ENCODE measurements at places on chromosomes 4 and X.

DNA sequence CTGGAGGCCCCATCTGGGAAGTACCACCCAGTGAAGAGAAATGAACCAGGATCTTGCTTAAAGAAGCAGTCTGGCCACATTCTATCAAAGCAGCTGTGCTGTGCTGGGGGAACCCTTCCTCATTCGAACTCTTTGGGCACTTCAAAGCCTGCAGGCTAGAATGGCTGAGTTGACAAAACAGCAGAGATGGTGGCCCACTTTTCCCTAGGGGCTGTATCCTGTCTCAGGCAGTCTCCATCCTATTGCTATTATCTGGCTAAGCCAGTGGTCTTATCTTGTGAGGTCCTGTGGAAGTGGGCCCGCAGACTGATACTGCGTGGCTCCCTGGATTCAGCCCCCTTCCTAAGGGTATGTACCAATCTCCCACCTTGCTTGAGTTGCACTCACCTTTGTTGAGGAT lies 114.3 kb downstream of the VSIG4 start:
- H3K27me3 ChIP-seq, result no peaks in the 10 kb centered on the region
- peaks cover 66% of the 10 kb centered on the region for H3K4me1 ChIP-seq
- no peak for DNase-seq
- H3K4me3 ChIP-seq, result peak overlapping the region; percentile 58

- H3K27ac ChIP-seq, result no peak overlapping the region
- H3K27me3 ChIP-seq, result no peaks in the 10 kb centered on the region
- DNase-seq, result no peak
- H3K36me3 ChIP-seq, result no peaks in the 10 kb centered on the region
These were observed 44.8 kb downstream of the BANK1 start for GRCh38 chr4:101835121-101835904.

DNA sequence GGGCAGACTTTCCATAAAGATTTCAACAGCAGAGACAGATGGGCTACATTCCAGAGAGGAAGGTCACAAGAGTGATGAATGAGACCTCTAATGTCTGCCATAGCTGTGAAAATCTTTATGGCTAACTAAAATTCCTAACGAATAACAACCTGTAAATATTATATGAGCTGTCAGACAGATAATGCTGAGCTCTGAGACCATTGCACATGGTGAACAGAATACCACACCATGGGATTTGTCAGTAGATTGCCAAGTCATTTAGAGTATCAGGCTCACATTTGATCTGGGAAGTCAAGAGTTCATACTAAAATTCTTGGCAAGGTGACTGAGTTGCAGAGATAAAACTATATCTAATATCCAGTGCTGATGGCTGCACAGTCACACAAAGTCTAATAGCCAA lies 259.2 kb upstream of the FTHL17 start:
- DNase-seq, result no peak
- no peak overlapping the region for H3K27ac ChIP-seq
- no peak overlapping the region for H3K4me3 ChIP-seq
- no peaks in the 10 kb centered on the region for H3K4me1 ChIP-seq
- no peaks in the 10 kb centered on the region for H3K27me3 ChIP-seq
- H3K36me3 ChIP-seq, result no peaks in the 10 kb centered on the region

DNA sequence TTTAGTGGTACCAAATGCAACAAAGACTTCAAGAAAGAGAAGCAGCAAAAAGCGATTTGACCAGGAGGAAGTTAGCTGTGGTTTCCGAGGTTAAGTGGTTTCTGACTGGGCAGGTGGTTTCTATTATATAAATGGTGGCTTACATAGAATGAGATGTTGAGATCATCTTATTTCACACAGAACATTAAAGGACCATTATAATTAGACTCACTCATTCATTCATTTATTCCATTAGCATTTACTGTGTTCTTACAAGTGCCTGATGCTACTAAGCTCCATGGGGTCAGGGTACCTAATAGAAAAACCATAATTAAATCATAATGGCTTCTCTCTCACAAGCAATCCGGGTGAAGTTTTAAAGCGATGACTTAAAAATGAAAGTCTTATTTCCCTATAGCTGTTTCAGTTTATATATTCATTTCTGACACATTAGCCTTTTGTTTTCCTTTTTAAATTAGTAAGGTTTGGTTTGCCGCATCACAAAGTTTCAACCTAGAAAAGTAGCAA lies 10.6 kb downstream of the TSPAN6 start:
- H3K27ac ChIP-seq, result no peak overlapping the region
- H3K4me1 ChIP-seq, result peaks cover 13% of the 10 kb centered on the region
- no peak overlapping the region for H3K4me3 ChIP-seq
- no peaks in the 10 kb centered on the region for H3K36me3 ChIP-seq

DNA sequence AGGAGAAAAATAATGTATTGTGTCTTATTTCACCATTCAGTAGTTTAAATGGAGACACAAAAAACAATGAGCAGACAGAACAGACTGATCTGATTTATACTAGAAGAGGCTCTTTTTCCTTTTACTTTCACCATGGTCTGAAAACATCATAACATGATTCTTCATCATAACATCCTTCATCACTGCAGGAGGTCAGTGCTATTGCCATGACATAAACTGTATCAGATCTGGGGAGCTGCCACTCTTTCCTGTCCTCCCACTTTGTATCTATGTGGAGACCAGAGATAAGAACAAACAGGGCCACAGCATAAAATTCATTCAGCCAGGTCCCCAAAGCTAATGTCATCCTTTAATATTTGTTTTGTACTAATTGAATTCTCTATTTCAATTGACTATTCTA lies 25.2 kb downstream of the SOD3 start:
- no peaks in the 10 kb centered on the region for H3K4me1 ChIP-seq
- DNase-seq, result no peak
- no peaks in the 10 kb centered on the region for H3K27me3 ChIP-seq
- no peak overlapping the region for H3K27ac ChIP-seq

DNA sequence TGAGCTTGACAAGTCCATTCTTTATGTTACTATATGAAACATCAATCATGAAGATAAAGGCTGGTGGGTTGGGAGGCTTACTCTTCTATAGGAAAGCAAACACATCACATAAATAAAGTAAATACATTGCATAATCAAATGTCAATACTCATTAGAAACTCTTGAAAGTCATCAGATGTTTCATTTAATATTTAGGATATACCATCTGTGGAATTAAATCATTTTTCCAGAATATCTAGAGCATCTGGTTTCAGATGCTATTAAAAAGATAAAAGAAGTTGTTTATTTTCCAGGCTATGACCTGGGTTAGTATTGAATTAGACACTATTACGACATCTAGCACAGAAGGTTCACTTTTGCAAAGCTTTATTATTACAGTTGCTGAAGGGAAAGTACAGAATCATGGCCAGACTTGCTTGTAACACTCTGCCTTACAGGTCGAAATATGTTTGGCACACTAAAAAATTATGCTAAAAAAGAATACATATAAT lies 72.6 kb downstream of the METTL14 start:
- H3K36me3 ChIP-seq, result peaks cover 35% of the 10 kb centered on the region
- DNase-seq, result no peak
- no peak overlapping the region for H3K27ac ChIP-seq
- no peak overlapping the region for H3K4me3 ChIP-seq
- H3K4me1 ChIP-seq, result no peaks in the 10 kb centered on the region
- H3K27me3 ChIP-seq, result no peaks in the 10 kb centered on the region

GRCh38 chrX:4322916-4323315 lies 609.5 kb upstream of the PRKX start:
- no peak overlapping the region for H3K27ac ChIP-seq
- no peaks in the 10 kb centered on the region for H3K27me3 ChIP-seq
- no peaks in the 10 kb centered on the region for H3K36me3 ChIP-seq
- no peak overlapping the region for H3K4me3 ChIP-seq

GRCh38 chr4:22573641-22574040 lies 57.8 kb upstream of the ADGRA3 start:
- no peaks in the 10 kb centered on the region for H3K36me3 ChIP-seq
- no peak overlapping the region for H3K27ac ChIP-seq
- no peak for DNase-seq
- H3K4me3 ChIP-seq, result no peak overlapping the region

- no peaks in the 10 kb centered on the region for H3K36me3 ChIP-seq
- H3K4me3 ChIP-seq, result no peak overlapping the region
- H3K27ac ChIP-seq, result no peak overlapping the region
- H3K4me1 ChIP-seq, result no peaks in the 10 kb centered on the region
These were observed 100.7 kb upstream of the PGRMC2 start for GRCh38 chr4:128388352-128388630.

GRCh38 chr4:24252121-24252520 lies 332.2 kb downstream of the DHX15 start:
- no peak overlapping the region for H3K27ac ChIP-seq
- H3K36me3 ChIP-seq, result no peaks in the 10 kb centered on the region
- no peaks in the 10 kb centered on the region for H3K27me3 ChIP-seq
- DNase-seq, result no peak
- no peaks in the 10 kb centered on the region for H3K4me1 ChIP-seq

- DNase-seq, result no peak
- H3K27me3 ChIP-seq, result no peaks in the 10 kb centered on the region
- H3K4me1 ChIP-seq, result no peaks in the 10 kb centered on the region
- no peak overlapping the region for H3K4me3 ChIP-seq
- H3K27ac ChIP-seq, result no peak overlapping the region
These were observed 109.7 kb downstream of the NKX6-1 start for GRCh38 chr4:84389406-84389805.

DNA sequence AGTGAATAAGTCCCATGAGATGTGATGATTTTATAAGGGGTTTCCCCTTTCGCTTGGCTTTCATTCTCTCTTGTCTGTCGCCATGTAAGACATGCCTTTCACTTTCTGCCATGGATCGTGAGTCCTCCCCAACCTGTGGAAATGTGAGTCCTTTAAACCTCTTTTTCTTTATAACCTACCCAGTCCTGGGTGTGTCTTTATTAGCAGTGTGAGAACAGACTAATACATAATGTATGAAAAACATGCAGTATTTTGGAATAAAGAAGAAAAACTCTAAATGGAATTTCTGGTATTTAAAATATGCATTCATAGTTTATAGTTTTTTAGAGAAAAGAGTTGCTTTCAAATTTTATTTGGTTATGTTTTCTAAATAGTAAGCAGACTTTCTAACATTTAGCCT lies 360.7 kb downstream of the PCDH7 start:
- no peak for DNase-seq
- no peak overlapping the region for H3K27ac ChIP-seq
- no peaks in the 10 kb centered on the region for H3K36me3 ChIP-seq

GRCh38 chrX:13345438-13345837 lies 25.6 kb upstream of the ATXN3L start:
- H3K4me1 ChIP-seq, result no peaks in the 10 kb centered on the region
- no peak overlapping the region for H3K27ac ChIP-seq
- H3K4me3 ChIP-seq, result no peak overlapping the region
- no peaks in the 10 kb centered on the region for H3K27me3 ChIP-seq
- no peak for DNase-seq
- no peaks in the 10 kb centered on the region for H3K36me3 ChIP-seq

DNA sequence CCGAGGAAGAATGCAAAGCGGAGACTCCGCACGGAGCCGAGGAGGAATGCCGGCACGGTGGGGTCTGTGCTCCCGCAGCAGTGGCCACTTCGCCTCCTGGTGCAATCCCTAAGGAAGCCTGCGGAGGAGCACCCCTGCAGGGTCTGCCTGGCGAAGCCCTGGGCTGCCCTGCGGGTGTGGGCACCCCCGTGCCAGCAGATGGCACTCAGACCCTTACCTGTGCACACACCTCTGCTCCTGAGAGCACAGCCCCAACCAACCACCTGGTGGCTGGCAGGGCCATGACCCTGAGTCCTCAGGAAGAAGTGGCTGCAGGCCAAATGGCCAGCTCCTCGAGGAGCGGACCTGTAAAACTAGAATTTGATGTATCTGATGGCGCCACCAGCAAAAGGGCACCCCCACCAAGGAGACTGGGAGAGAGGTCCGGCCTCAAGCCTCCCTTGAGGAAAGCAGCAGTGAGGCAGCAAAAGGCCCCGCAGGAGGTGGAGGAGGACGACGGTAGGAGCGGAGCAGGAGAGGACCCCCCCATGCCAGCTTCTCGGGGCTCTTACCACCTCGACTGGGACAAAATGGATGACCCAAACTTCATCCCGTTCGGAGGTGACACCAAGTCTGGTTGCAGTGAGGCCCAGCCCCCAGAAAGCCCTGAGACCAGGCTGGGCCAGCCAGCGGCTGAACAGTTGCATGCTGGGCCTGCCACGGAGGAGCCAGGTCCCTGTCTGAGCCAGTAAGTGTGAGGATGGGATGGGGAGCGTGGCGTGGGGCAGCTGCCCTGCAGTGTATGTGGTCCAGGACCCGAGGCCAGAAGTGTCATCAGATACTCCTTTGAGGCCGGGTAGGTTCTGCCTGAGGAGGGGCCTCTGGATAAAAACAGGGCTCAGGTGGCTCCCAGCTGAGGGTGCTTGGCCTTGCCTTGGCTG lies 7.0 kb downstream of the TACC3 start:
- peaks cover 34% of the 10 kb centered on the region for H3K4me1 ChIP-seq
- H3K27ac ChIP-seq, result no peak overlapping the region
- H3K4me3 ChIP-seq, result no peak overlapping the region
- DNase-seq, result no peak

DNA sequence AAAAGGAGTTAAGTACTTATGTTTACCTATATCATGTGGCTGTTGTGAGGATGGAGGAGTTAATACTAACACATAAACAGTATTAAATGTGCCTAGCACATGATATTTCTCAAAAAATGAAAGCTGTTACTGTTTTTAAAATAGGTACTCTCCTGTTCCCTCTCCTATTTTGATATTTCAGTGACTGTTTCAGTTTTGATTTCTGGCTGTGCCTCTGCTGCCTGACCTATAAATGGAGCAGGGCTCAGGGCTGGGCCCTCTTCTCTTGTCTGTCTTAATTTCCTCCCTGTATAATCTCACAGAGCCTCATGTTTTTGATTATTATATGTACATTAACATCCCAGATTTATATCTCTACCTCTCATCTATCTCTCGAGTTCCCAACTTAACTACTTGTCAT lies 93.3 kb downstream of the UGT8 start:
- H3K27me3 ChIP-seq, result no peaks in the 10 kb centered on the region
- no peaks in the 10 kb centered on the region for H3K4me1 ChIP-seq
- H3K4me3 ChIP-seq, result no peak overlapping the region
- H3K36me3 ChIP-seq, result no peaks in the 10 kb centered on the region
- DNase-seq, result no peak
- no peak overlapping the region for H3K27ac ChIP-seq

GRCh38 chr4:6384541-6384940 lies 87.9 kb downstream of the PPP2R2C start:
- no peaks in the 10 kb centered on the region for H3K36me3 ChIP-seq
- H3K4me3 ChIP-seq, result no peak overlapping the region
- H3K27ac ChIP-seq, result no peak overlapping the region
- no peak for DNase-seq

DNA sequence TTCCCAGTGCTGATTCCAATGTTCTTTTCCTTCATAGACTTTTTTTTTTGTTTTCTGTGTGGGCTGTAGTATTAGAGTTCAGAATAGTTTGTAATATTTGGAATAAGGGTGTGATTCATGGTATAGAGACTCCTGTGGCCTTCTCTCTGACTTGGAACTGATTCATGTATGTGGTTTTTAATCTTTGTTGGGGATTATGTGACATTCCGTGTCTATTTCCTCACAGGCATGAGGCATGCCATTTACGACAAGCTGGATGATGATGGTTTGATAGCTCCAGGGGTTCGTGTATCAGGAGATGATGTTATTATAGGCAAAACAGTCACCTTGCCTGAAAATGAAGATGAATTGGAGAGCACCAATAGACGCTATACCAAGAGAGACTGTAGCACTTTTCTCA lies 44.4 kb downstream of the POLR2B start:
- no peaks in the 10 kb centered on the region for H3K27me3 ChIP-seq
- DNase-seq, result no peak
- no peak overlapping the region for H3K4me3 ChIP-seq
- no peak overlapping the region for H3K27ac ChIP-seq
- H3K36me3 ChIP-seq, result peaks cover 96% of the 10 kb centered on the region

- H3K27me3 ChIP-seq, result no peaks in the 10 kb centered on the region
- no peak for DNase-seq
- no peak overlapping the region for H3K4me3 ChIP-seq
- H3K4me1 ChIP-seq, result no peaks in the 10 kb centered on the region
These were observed 8.0 kb downstream of the NUDT6 start for GRCh38 chr4:122914292-122914904.

All from DND-41 (cell line).